ENCODE measurements at places on chromosomes 3 and 15.
A peak's percentile ranks its signal among the peaks of the same experiment; 100 is the strongest.

GRCh38 chr3:123458255-123458654, 9.4 kb upstream of the ADCY5 start:
- no peak for DNase-seq

GRCh38 chr3:20646425-20646824, 460.4 kb upstream of the SGO1 start:
- no peak for DNase-seq

- peak; percentile 18 for DNase-seq
Observed at GRCh38 chr3:146218880-146219866, 31.7 kb downstream of the PLSCR4 start.

DNA sequence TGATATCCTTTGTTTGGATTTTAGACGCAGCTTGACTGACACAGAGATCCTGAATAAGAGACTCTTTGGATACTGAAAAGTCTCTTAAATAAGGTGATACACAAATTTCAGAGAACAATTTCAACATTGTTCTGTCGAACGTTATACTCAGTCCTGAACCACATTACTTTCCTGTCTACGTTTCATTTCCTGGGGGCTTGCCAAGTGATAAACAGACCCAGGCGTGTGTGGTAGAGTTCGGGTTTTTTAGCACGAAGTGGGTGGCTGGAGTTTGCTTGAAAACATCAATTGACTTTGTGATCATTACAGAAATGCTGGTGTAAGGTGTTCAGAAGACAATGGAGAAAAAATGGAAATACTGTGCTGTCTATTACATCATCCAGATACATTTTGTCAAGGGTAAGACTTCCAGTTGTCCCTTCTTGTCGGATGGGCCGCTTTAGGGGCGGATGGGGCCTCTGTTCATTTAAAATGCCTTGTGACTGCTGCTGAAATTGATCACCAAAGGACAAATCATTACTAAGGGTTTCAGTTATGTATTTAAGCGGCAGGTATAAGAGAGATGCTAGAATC, at the start of gene CD96:
Gene CD96, plus strand, starts transcription at position 287 of the 573 bp plus-strand sequence. Its CDS starts 52 bp downstream, at position 339.
- no peak for DNase-seq

DNA sequence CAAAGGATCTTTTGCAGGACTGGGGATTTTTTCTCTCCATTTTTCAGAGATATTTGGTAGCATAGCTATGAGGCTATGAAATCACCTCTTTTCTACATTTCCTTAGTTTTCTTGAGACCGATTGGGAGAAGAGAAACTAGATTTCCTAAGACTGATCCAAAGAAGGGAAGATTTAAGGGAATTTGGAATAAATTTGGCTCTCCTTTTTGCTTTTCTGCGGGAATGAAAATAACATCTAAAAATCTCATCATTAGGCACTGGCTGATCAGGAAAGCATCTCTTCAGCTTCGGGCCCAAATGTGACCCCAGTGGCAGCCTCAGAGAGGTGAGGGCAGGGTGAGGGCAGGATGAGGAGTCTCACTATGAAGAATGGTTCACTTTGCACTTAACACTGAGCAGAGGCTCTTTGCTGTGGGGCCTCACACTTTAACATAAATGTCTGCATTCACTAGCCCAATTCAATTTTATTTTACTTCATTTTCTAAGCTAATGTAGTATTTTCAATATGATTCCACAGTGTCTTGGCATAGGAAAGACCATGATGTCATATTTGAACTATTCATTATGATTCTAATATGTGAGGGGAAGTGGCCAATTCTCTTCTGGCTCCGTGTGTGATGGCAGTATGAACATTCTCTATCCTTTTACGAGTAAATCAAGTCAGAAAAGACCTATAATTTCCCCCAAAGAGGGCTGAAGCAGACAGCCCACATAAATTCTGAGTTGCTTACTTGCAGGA, 193.2 kb downstream of the MEX3B start:
- DNase-seq = no peak

DNA sequence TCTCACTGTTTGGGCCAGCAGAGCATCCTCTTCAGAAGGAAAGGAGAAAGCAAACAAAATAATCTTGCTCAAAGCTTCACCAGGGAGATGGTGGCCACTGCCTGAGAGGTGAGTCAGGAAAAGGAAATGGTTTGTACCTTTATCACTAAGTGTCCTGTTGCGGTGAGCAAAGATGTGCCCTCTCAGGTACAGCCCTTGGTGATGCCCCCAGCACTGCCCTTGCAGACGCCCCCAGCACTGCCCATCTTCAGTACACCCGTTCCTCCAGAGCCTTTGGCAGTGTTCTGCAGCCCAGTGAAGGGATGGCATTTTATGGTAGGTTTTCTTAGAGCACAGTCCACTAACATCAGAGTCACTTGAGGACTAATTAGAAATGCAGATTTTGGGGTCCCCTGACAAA, 92.3 kb downstream of the ZNF621 start:
- DNase-seq = no peak
